Esophagus muscularis mucosa (tissue), 4 donors: ENCODE measurements at places on chromosomes 5 and 9.

DNA sequence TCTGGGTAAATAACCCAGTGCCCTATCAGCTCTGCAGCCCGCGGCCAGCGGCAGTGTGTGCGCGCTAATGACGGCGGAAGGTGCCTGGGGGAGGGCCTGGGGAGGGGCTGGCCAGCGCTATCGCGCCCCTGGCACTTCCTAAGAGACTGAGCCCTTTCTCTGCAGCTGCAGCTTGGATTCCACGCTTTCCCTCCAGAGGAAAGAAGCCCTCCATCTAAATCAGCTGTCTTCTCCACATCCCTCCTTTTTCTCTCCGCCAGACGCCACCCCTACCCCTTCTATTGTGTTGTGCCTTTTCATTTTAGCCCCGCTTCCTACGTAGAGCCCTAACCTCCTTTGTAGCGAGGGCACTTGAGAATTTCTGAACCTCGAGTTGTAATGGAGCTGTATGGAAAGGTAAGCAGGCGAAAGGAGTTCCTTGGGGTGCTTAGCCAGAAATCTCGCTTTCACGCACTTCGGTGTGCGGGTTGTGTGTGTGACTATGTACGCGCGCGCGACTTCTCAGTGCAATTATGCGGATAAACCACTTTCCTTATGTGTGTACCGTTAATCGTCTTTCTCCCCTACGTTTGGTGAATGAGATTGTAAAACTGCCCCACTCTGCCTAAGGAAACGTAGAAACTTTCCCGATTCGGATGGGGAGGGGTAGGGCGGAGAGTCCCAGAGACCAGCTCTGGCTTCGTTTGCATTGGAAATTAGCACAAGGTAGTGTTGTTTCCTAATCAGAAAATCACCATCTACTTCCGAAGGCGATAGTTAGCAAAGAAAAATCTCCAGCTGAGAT, 664 bp upstream of the RAB3C start:
- no peak for DNase-seq

DNA sequence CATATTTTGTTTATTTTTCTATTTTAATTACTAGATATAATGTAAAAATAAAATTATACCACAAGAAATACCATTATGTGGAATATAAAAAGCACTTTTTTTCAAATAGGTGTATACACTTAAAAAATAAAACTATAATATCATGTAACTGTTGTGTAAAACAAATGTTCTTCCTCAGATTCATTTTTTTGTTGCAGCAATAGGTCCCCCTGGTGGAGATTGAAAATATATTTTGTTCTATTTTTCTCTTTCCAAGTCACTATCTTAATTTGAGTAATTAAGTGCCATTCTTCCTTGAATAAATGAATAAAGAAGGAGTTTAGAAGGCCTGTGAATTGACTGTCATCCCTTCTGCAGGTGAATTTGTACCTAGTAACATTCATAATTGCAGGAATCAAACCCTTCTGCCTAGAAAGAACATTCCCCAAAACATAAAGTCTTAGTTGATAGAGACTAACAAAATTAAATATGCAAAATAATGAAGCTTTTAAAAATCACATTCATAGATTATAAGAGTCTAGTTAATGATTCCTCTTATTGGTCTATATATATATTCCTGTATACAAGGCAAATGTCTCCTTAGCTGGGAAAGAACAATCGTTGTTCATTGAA, 23.4 kb downstream of the CETN3 start:
- DNase-seq: no peak

GRCh38 chr5:81787474-81788242, 36.8 kb upstream of the SSBP2 start:
- no peak for DNase-seq

- no peak for DNase-seq
These were observed 50.4 kb downstream of the POC5 start for GRCh38 chr5:75666801-75667200.

DNA sequence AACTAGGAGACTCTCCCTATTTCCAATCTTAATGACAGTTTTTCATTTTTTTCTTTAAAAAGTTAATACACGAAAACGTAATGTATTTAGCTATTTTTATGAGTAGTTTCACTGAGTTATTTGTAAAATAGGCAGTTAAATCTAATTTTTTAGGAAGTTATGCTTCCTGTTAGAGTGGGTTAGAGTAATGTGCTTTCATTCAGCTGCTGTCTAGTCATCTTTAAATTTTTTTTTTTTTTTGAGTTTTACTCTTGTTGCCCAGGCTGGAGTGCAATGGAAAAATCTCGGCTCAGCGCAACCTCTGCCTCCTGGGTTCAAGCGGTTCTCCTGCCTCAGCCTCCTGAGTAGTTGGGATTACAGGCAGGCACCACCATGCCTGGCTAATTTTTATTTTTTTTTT, 34.0 kb downstream of the CDC42SE2 start:
- DNase-seq: no peak
